B cell (primary cell): ENCODE measurements at places on chromosomes 16 and 17. TPM values are rescaled to one million over a fixed set of nuclear protein-coding genes. Genes with fewer than 3 reads are reported as not detected.

The MPP3 gene
- not detected in 2 replicates for total RNA-seq

GRCh38 chr16:89723279-89724250 lies 2.2 kb downstream of the ZNF276 start:
- no peak for DNase-seq

The HES7 gene
- not detected in 2 replicates for total RNA-seq

GRCh38 chr17:17300624-17301568 lies 2.3 kb upstream of the NT5M start:
- peak; percentile 73 for DNase-seq

DNA sequence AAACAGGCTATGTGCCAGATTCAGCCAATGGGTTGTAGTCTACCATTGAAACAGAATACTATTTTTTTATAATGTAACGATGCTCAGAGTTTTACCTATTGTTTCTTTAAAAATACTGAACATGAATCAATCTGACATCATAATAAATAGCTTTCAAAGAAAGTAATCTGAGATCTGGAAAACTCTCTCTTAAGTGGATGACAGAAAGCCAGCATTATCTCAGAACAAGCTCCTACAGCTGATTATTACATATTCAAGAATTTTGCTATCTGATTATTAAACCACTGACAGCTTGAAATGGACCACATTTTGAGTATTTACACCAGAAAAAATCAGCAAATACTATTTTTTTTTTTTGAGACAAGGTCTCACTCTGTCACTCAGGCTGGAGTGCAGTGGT lies 484.2 kb upstream of the SOX9 start:
- DNase-seq: no peak

The IGF2BP1 gene
- 0.27 TPM in 1 of 2 replicates, not detected in the other for total RNA-seq

DNA sequence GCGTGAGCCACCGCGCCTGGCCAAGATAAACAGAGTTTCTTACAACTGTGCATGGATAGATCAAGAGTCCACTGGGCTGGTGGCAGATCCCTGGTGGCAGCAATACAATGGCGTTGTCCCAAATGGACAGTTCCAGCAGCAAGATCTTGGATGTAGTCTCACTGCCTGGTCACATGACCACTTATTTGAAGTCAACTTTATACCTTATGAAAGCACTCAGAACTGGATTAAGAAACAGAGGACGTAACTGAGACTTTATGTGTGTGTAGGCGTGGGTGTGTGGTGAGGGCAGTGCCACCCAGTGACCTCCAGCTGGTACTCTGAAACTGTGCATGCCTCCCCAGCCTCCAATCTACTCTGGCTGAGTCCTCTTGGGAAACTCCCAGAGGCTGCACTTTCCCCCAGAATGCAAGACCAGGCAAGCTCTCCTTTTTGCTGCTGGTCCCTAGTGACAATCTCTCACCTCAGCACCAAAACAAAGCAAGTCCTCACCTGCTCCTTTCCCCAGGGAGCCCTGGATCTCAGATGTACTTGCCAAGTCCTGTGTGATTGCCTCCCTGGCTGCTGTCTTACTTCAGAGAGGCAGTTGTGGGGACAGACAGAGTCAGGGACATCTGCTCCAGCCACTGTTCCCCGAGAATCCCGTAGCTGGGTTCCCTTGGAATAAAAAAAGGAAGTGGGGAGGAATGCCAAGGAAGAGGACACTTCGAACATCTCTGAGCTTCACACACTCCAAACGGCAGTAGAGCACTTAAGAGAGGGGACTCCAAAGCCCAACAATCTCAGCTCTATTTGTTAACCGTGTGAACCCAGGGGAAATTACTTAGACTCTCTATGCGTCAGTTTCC lies 11.7 kb upstream of the ST6GALNAC2 start:
- no peak for DNase-seq

DNA sequence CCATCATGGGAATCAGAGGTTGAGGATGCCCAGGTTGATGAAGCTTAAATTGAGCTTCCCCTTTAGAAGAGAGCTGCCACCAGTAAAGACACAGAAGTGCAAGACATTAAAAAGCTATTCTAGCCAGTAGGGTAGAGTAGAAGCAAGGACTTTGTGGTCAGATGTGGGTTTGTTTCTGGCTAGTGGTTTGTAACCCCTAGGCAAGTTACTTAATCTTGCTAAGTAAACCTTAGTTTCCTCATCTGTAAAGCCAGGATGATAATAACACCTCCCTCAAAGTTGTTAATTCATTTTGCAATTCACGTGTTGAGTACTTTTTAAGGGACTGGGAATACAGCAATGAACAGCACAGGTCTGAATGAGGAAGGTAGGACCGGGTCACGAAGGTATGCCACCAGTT lies 3.6 kb downstream of the SNTB2 start:
- no peak for DNase-seq

DNA sequence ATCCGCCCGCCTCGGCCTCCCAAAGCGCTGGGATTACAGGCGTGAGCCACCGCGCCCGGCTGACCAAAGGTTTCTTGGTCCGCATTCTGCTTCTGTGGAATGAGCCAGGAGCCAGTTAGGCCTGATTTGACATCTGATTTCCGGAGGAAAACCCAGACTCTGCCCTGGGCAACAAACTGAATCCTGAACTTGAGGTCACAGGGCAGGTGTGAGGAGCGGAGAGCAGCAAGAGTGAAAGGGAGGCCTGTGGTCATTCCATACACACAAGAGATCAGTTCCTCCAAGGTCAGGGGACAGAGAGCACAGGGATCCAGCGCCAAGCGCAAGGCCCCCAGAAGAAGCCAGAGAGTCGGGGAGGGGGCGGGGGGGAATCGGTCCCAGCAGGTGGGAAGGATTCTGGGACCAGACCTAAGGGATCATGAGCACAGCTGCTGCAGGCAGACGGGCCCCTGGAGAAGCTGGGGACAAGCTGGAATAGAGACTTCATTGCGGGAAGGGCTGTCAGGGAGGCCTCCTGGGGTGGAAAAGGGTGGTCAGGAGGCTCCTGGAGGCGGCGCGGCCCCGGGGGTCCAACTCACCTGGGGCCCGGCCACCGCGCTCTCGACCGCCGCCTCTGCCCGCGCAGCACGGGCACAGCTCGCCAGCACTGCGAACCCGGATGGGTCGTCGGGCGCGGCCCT lies 436 bp downstream of the SHPK start:
- no peak for DNase-seq

The CBX8 gene
- 6.8 and 10.3 TPM in 2 replicates for total RNA-seq

DNA sequence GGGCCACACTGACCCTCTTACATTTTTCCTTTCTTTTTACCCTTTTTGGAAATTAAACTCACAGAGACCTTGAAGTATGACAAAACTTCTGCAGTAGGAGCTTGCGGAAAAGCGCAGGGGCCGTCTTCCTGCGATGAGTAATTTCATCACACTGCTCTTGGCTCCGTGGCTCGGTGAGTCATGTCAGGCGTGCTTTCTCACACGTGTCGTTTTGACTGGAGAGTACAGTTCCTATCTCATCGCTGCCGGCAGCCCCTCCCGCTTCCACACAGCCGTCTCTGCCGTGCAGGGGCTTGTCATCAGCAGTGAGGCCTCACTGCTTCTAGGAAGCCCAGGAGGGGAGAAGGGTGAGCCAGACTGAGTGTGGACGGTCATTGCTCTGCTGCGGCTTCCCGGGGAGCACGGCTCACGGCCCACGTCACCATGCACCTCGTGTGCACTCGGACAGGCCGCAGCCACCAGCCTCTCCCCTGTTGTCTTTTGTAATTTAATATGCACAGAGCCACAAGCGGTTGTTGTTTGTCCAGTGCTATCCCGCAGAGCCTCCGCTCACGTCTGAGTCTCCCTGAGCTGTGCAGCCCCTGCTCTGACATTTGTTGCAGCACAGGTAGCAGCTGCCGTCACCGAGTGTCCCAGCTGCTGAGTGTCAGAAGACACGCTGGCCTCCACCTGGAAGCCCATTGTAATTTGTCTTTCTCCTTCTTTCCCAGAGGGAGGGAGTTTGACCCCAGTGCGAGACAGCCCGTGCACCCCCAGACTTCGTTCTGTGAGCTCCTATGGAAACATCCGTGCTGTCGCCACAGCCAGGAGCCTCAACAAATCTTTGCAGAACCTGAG lies 99.4 kb upstream of the CHMP6 start:
- peak; percentile 52 for DNase-seq

GRCh38 chr17:50640686-50641351 lies 6.1 kb downstream of the ABCC3 start:
- DNase-seq: no peak

GRCh38 chr16:12265108-12265507 lies 288.6 kb downstream of the SNX29 start:
- DNase-seq: no peak
